Stimulated activated CD8-positive, alpha-beta memory T cell treated with anti-CD3 and anti-CD28 coated beads, Interleukin-15, amount 100 ng/mL, for 48 hours (primary cell): ENCODE measurements at places on chromosomes 2 and 18.

GRCh38 chr2:133166031-133166430 lies 402.2 kb downstream of the NCKAP5 start:
- DNase-seq, result no peak

DNA sequence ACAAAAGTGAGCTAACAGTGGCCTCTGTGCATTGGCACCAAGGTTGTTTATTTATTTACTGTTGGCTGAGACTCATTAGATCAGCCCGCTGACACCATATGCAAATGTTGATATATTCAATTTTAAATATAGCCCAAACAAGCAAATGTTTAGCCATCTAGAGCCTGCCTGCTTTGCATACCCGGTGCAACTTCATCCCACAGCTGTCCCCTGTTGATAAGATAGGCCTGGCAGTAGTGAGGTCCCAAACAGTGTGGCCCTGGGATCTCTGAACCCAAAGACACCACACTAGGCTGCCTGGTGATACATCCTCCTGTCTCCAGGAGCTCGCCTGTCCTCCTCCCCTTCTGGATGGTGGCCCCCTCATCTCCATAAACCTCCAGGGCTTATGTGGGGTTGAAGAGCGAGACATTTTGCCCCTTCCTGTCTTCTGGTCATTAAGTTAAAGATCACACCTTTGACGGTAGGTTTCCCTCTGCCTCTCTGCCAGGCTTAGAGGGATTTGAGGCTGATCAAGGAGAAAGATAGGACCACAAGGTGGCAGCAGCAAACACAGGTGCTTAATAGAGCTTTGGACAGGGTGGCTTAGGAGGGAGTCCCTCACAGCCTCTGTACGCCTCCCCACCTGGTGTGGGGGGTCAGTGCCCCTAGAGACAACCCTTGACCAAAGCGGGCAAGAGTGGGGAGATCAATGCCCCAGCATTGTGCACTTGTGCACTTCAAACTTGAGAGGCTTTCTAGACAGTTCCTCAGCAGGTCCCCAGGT lies 23.7 kb upstream of the MYO5B start:
- DNase-seq, result no peak

DNA sequence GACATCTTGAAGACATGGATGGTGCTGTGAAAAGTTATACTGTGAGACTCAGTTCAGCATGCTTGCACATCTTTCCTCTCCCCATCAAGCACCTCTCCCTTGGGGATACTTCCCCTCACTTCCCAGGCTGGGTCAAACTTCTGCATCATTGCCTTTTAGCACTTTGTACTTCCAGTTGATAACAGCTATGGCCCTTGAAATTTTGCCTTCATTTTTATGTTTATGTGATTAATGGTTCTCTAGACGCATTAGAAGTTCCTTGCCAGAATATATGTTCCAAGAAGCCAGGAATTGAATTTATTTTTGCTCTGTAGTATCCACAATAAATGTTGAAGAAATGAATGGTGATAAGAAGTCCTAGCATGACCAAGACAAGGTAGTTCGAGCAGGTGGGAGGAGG lies 120.9 kb upstream of the ST6GAL2 start:
- DNase-seq, result no peak

GRCh38 chr2:43084699-43085091 lies 141.7 kb downstream of the ZFP36L2 start:
- no peak for DNase-seq

GRCh38 chr18:79545255-79545654 lies 134.3 kb upstream of the CTDP1 start:
- no peak for DNase-seq

DNA sequence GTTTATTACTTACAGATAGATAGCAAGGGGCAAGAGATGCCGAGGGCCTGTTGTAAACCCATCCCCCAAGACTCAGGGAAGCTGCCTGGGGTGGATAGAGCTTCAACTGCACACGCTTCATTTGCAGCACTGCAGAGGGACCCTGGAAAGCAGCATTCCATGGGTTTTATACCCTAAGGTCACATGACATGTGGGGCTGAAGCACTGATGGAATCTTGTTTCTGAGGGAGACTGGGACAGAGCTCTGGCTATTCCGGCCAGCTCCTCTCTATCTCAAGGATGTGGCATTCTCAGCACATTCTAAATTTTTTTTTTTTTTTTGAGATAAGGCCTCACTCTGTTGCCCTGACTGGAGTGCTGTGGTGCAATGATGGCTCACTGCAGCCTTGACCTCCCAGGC lies 300.1 kb downstream of the MYCN start:
- DNase-seq, result no peak

DNA sequence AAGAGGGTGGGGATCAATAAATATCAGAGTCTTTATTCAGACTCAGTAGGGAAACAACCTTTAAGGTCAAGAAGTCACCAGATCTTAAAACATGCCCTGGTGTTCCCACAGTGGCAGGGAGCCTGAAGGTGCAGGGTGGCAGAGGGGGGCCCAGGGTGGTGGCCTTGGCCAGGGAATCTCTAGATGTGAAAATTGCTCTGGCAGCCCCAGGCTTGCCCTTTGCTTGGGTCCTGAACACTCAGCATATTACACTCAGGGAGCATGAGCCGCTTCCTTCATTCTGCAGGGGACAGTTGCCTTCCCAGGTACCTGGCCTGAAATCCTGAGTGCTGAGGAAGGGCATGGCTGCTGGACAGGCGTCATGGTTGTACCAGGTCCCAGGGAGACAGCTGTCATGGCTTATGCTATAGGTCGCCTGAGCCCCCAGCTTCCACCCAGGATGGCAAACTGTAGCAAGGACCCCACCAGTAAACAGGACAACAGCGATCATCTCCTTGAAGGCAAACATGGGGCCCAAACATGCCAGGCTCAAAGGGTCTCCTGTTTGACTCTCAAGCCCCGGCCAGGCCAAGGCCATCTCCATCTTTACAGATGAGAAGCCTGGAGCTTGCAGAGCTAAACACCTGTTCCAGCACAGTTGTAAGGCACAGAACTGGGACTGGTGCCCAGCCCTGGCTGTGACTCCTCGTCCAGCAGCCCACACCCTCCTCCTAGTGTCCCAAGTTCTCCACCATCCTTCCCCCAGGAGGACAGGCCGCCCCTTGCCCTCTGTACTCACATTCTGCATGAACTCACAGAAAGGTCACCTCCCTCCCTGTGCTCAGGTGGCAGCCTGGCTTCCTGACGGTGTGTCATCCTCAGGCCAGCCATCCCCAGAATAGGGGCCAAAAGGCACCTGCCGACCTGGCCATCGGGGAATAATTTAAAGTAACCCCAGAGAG lies 14.6 kb downstream of the ABCG8 start:
- no peak for DNase-seq

DNA sequence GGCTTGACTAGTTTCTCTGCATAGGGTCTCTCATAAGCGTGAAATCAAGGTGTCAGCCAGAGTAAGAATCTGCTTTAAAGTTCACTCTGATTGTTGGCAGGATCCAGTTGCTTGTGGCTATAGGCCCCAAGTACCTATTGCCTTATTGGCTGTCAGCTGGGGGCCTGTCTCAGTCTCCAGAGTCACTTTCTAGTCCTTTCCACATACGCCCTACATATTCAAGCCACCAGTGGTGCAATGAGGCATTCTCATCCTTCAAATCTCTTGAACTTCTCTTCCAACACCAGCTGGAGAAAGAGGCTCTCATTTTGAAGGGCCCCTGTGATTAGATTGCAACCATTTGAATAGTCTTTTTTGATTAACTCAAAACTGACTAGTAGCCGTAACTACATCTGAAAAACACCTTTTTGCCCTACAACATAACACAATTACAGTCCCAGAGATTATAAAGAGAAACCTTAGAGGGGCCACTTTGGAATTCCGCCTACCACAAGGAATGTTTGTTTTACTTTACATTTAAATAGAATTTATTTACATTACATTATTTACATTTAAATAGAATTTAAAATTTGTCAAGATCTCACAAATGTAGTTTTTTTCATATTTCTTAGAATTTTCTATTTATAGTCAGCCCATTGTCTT lies 520.1 kb downstream of the DSC3 start:
- no peak for DNase-seq

DNA sequence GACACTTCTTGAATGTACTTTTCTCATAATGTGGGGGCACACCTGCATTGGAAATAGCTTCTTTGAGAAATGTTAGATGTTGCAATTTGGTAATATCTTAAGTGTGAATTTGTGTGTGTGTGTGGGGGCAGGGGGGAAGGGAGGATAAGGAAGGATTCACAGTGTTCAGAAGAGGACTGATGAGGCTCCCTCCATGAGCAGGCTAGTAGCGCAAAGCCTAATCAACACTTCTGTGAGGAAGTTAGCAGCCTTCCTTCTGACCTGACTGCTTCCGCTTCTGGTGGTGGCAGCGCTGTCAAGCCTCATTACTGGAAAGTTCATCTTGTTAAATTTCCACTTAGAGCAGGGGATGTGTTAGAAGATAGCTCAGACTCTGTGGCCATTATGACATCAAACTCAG lies 295.4 kb upstream of the SPRED2 start:
- DNase-seq, result no peak

DNA sequence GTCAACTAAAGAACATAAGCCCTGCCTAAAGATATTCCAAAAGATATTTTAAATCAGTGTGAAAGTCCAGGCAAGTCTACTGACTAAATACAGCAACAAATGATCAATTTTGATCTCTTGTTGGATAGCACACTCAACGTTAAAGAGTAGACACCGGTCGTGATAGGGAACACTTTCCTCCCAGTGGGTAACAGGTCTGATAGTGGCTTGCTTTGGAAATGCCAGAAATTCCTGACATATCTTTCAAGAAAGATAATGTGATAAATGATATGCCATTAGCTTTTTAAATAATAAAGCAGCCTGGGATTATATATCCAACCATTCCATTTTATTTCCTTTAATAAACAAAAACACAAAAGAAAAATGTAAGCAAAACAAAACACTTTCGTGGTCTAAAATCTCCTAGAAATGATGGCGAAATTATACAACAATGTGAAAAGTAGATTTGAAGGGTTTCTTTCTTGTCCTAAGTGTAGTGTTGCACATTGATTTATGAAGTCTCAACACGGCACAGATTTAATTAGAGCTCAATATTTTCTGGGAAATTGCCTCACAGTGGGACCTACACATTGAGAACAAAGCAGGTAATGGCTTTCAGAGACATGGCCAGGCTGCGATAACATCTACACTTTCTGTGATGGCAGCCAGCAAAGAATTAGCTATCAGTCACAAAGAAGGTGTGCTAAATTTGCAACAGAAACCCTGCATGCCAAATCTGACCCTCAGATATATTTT lies 158.6 kb downstream of the PPP1R1C start:
- no peak for DNase-seq

DNA sequence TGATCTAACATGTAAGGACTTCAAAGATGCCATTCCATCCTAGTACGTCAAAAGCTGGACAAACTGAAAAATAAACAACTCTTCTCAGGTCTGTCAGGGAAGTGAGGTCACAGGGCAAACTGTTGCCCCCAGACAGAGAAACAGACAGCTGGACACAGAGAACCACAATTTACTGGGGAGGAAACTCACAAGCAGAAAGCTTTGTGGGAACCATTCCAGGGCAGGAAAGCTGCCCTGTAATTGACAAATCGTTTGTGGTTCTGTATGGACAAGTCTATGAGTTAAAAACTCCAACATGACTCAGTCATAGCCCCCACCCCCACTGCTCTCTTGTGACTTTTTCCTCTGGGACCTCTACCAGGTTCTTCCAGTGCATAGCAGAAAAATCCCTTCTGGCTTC lies 28.4 kb downstream of the MCEE start:
- DNase-seq, result no peak

GRCh38 chr18:29076645-29077044 lies 899.7 kb upstream of the CDH2 start:
- no peak for DNase-seq

GRCh38 chr18:62338446-62339105 lies 13.5 kb downstream of the TNFRSF11A start:
- no peak for DNase-seq

DNA sequence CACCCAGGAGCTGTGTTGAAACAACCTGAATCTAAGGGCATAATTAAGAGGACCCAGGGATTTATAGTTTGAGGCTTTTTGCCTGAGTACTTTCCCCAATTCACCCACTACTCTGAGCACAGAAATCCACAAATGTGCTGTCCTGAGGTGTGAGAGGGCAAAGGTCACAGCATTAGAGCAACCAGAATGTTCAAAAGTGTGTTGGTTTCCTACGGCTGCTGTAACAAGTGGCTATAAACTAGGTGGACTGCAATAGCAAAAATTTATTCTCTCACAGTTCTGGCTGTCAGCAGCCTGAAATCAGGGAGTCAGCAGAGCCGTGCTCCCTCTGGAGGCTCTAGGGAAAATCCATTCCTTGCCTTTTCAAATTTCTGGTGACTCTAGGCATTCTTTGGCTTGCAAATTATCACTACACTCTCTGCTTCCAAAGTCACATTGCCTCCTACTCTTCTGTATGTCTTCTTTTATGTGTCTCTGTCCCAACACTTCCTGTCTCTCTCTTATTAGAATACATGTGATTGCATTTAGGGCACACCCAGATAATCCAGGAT lies 91.4 kb upstream of the TACR1 start:
- DNase-seq, result no peak

DNA sequence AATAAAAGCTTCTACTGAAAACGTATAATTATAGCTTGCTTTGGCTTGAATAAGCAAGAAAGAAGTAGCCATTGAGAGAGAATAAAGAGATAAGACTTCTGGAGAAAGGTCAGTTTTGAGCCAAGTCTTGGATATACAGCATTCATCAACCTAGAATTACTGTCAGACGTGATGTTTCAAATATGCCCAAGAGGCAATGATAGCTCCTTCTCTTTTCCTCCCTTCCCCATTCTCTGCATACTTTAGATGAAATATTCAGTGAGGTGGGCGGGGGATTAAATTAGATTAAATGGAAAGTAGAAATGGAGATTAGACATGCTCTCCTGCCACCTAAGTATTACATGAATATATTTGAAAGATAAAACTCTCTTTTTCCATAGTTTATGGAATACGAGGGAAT lies 8.7 kb downstream of the ANTXR1 start:
- DNase-seq, result no peak

DNA sequence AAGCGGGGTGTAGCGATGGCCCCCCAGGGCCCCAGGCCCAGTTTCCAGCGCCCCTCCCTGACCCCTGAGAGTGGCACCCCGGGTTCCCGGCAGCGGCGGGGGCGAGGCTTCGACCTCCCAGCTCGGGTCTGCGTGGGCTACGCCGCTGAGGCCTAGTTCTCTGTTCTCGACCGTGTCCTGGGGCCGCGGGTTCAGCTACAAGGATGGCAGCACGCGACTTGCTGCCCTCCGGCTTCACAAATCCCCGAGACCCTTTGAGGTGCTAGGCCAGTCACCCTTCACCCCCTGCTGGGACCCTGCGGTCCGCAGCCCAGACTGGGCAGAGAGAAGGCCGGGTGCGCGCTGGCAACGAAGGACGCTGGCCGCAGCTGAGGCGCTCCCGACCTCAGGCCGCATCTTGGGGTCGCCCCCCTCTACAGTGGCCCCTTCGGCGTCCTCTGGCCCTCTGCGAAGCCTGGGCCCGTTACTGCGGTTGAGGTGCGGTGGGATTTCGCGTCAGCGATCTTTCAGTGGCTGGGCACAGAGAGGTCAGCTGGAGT lies 1.2 kb downstream of the OTX1 start:
- DNase-seq, result no peak

- DNase-seq, result no peak
These were observed 32.0 kb downstream of the RAB31 start for GRCh38 chr18:9740071-9740470.

DNA sequence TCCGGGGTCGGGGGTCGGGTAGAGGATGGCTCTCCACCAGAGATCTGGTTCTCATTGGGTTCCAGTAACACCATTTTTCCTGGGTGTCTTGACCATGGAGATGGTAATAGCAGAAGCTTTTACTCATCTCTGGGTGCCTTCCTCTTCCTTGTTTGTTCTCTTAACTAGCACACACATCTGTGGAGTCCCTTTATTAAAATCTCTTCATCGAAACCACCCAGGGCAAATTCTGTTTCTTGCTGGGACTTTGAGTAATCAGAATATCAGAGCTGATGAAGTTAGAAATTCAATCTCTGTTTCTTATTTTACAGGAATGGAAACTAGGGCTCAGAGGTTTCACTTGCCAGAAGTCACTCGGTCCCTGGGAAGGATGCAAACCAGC lies 15.0 kb upstream of the TRIB2 start:
- DNase-seq, result no peak
